Lung (tissue), 17 donors: ENCODE measurements at places on chromosomes 16 and 17. TPM values are rescaled to one million over a fixed set of nuclear protein-coding genes. Genes with fewer than 3 reads are reported as not detected.

The PPM1E gene
- total RNA-seq = 1.3 TPM

The SLC25A39 gene
- 134 TPM for total RNA-seq

The TMEM97 gene
- total RNA-seq = 62.6 TPM

DNA sequence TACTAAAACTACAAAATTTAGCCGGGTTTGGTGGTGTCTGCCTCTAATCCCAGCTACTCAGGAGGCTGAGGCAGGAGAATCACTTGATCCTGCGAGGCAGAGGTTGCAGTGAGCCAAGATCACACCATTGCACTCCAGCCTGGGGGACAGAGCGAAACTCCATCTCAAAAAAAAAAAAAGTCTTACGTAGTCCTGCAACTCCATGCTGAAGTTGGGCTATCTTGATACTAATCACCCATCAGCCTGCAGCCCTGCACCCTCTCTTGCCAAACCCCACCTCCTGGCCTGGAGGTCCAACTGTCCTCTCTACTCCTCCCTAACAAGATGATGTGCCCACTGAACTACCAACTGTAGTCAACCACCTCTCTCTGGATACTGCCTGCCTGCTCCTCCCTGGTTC, 4.8 kb downstream of the TMEM170A start:
- DNase-seq = no peak

DNA sequence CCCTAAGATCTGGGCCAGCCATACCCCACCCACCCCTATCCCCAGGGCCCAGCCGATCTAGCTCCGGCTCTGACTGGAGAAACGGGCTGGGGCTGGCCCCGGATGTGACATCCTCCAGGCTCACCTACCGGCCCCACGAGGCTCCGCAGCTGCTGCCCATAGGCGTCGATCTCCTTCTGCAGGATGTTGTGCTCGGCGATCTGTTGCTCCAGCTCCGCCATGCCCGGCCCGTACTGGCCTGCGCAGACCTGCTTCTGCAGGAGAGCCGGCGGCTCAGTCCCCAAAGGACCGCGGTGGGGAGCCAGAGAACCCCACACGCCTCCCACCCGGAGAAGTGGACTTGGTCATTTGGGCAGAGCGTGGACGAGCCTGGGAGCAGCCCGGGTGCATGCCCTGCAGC, 4.8 kb downstream of the EVPL start:
- DNase-seq = no peak

DNA sequence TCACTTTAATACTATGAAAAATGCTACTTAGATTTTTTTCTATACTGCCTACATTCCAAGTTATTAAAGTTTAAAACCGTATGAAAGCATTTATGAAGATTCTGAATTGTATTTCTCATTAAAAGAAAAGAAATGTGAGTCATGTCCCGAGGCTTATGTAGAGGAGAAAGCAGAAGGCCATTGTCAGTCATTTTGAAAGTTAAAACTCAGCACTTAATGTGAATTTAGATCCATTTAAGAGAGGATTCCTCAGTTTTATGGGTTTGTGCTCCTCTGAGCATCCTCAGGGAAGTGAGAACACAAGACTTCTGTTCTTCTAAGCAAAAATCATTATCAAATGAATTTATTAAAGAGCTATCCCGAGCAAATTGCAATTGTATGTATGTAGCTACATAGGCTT, 11.8 kb downstream of the C17orf75 start:
- DNase-seq = no peak

GRCh38 chr17:82884970-82885353, 45.1 kb upstream of the ZNF750 start:
- DNase-seq = no peak

DNA sequence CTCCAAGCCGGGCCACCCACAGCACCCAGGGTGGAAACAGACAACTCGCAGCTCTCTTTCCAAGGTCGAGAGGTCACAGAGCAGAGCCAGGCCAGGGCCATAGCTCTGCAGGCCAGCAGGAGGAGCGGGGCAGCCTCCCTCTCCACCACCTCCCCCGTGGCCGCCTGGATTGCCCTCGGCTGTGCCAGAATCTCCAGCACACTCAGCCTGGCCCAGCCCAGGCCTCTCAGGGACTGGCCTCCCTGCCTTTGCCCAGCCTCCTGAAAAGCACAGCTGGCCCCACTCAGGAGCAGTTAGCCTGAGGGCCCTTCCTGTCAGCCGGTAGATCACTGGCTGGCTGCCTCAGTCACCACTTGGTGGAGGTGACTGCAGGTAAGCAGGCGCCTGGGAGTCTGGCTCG, 85.8 kb upstream of the SEC14L1 start:
- no peak for DNase-seq

DNA sequence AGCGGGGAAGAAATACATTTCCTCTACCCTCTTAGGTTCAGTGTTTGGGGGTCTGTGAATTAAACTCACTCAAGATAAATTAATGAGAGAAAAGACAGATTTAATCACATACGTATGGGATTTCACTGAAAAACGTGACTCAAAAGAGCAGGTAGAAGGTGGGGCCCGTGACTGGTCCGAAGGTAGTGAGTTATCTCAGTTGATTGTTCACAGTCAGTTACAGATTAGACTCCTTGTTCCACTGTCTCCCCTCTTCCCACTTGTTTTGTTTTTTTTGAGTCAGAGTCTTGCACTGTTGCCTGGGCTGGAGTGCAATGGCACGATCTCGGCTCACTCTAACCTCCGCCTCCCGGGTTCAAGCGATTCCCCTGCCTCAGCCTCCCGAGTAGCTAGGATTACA, 301.2 kb downstream of the SEC14L1 start:
- no peak for DNase-seq

GRCh38 chr17:5621729-5622128, 37.4 kb upstream of the NLRP1 start:
- no peak for DNase-seq

- DNase-seq = no peak
Observed at GRCh38 chr16:54422569-54422978, 136.0 kb upstream of the IRX3 start.

The KATNB1 gene
- total RNA-seq = 14.9 TPM

DNA sequence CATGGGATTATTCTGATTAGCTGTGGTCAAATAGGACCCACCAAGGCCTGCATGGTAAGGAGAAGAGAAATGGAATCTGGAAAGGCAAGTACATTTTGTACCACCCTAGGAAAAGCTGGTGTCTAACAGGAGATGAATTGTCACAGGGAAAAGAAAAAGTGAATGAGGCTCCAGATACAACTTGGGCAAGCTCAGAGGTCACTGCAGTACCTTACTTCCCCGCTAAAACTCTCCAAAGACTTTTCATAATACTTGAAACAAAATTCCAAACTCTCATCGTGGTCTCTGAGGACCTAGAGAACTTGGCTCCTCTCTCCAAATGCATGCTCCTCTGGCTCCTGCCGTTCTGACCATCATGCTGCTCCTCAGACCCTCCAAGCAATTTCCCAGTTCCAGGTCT, 262.8 kb downstream of the GRIN2A start:
- DNase-seq = no peak

- no peak for DNase-seq
Observed at GRCh38 chr16:68070249-68070730, 14.9 kb upstream of the NFATC3 start.

GRCh38 chr16:68399456-68399855, 48.9 kb downstream of the SMPD3 start:
- DNase-seq = no peak

The SLC5A10 gene
- 0.31 TPM for total RNA-seq

- no peak for DNase-seq
Observed at GRCh38 chr17:17035490-17035889, 6.8 kb upstream of the MPRIP start.

DNA sequence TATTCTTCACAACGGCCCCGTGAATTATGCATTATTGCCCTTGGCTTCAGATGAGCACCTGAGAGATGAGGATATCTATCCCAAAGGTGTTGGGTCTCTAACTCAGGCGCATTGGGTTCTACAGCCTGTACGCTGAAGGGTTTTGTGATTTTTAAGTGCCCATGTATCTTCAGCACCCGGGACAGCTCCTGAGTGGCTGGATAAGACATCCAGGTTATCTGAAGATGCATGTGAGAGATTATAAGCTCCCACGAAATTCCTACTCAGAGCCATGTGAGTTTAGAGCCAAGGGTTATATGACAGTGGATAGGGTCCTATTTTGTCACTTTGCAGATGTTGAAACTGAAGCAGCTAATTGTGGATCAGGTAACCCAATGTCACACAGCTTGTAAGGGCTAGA, 612.3 kb upstream of the EEF2KMT start:
- DNase-seq = peak; percentile 19

GRCh38 chr17:39737760-39738567, at the start of gene GRB7:
TSS of gene GRB7 (plus strand) at chr17:39737938. CDS start at chr17:39742302, 4,364 bp downstream.
- peak; percentile 65 for DNase-seq

DNA sequence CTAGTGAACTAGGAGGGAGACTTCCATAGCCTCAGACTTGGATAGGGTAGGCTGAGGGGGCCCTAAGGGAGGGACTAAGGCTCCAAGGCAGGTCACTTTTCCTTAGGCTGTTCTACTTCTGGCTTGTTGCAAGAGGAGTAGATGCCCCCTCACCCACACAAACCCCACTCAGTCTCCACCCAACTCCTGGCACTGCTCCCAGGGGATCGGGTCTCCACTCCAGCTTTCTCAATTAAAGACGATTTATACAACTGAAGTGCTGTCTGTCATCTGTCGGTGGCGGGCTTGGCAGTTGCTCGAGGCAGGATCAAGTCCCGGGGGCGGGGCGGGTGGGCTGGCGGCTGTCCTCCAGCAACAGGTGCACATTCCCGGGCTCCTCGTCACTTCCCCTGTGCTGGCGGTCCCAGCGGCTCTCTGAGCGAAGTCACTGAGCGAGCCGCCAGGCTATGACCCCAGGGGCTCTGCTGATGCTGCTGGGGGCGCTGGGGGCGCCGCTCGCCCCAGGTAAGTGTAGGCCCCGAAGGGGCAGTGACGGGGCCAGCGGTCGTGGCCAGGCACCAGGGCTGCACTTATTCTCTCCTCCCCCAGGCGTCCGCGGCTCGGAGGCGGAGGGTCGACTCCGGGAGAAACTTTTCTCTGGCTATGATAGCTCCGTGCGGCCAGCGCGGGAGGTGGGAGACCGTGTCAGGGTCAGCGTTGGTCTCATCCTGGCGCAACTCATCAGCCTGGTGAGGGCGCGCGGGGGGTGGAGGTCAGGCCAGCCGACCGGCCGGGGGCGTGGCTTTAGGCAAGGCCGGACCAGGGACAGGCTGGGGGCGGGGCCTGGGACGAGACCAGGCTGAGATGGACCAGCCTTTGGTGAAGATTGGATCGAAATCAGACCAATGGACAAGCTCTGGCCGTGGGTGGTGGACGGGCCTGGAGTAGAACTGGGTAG, at the start of gene CHRNB1:
CHRNB1 (plus strand) TSS at position 380 of the 937 bp plus-strand sequence; CDS start at position 447, 67 bp downstream.
- peak; percentile 59 for DNase-seq

GRCh38 chr16:3158510-3159314, 23.9 kb downstream of the ZNF213 start:
- peak; percentile 78 for DNase-seq

The PTX4 gene
- total RNA-seq = 0.31 TPM

The CCL5 gene
- 6.8 TPM for total RNA-seq

- no peak for DNase-seq
Observed at GRCh38 chr16:64846966-64847365, 274.9 kb downstream of the CDH11 start.

- DNase-seq = no peak
Observed at GRCh38 chr17:27486741-27487140, 30.5 kb downstream of the KSR1 start.

GRCh38 chr16:23060458-23061320, 88.6 kb downstream of the USP31 start:
- peak; percentile 72 for DNase-seq

GRCh38 chr17:48850792-48851323, 20.0 kb downstream of the CALCOCO2 start:
- DNase-seq = no peak

DNA sequence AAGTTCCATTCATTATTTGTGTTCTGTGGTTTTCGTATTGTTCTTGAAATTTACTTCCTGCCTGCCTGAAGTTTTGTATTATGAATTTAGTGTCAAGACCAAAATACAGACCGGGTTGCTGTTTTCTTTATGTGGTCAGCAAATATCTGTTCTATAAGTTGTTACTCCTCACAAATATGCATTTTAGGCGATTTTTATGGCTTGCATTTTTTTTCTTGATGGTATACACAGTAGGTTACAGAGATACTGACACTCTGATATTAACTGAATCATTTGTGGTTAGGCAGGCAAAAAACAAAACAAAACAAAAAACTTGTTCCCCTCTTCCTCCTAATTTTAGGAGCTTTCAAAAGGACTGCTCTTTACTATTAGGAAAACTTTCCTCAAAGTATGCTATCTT, 52.6 kb downstream of the BCAS3 start:
- DNase-seq = no peak

GRCh38 chr17:48915459-48916282, 7.5 kb downstream of the UBE2Z start:
- DNase-seq = no peak

- DNase-seq = no peak
Observed at GRCh38 chr16:12210925-12211869, 234.7 kb downstream of the SNX29 start.

The TBX2 gene
- total RNA-seq = 155 TPM

DNA sequence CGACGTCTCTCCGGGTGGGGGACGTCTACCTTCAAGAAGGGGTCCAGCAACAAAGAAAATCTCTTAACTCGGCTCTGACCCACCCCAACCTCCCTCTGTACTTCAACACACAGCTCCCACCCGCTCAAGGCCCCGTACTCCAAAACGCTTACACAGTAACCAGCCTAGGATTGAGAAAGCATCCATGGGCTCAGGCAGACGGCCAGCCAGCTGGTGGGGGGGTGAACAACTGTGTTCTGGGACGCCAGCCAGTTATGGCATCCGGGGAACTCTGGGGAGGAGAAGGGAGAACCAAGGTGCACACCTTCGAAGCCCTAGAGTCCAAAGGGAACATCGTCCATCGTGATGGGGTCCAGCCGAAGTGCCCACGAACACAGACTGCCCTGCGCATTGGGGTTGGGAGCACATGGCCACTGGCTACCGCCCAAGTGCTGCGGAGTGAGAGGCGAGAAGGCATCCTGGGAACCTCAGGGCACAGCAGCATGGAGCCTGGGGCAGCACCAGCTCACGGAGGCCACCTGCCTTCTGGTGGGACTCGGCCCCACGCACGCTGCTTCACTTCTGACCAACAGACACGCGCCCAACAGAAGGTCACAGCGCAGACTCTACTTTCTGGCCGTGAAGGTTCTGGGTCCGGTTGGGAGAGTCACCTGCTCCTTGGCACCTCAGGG, 14.3 kb downstream of the SLC16A3 start:
- peak; percentile 90 for DNase-seq

- DNase-seq = no peak
Observed at GRCh38 chr16:9297437-9298113, 206.1 kb downstream of the HAPSTR1 start.

DNA sequence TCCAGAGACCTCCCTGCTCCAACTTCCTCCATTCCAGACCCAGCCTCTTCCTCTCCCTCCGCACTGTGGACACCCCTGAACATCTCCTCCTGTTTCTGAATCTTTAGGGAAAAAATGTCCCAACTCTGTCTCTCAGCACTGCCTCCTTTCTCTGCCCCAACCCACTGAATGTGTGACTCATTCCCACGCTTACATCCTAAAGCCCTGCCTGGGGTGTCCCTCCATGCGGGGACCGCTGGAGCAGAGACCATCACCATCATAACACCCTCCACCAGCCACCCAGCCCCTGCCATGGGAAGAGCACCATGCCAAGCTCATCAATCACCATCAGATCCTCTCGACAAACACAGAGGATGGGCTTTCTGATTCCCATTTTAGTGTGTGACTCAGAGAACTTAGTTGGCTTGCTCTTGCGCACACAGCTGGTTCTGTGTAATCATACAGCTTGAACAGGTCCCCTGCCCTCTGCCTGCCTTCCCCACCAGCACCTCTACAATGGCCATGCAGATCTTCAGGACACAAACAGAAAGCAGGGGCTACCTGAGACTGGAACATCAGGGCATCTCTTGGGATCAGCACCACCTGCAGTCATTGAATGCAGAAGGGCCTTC, 10.7 kb downstream of the RPRML start:
- no peak for DNase-seq

- DNase-seq = no peak
Observed at GRCh38 chr17:51995797-51996403, 162.6 kb downstream of the CA10 start.
